ENCODE measurements at places on chromosomes 7 and 10.
A peak's percentile ranks its signal among the peaks of the same experiment; 100 is the strongest.

GRCh38 chr7:105285118-105285874, 103.4 kb downstream of the SRPK2 start:
- no peak for DNase-seq

DNA sequence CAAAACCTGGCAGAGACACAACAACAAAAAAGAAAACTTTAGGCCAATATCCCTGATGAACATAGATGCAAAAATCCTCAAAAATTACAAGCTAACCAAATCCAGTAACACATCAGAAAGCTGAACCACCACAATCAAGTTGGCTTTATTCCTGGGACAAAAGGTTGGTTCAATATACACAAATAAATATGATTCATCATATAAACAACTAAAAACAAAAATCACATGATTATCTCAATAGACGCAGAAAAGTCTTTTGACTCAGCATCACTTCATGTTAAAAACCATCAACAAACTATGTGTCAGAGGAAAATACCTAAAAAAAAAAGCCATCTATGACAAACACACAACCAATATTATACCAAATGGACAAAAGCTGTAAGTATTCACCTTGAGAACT, 283.5 kb downstream of the THSD7A start:
- DNase-seq, result no peak

DNA sequence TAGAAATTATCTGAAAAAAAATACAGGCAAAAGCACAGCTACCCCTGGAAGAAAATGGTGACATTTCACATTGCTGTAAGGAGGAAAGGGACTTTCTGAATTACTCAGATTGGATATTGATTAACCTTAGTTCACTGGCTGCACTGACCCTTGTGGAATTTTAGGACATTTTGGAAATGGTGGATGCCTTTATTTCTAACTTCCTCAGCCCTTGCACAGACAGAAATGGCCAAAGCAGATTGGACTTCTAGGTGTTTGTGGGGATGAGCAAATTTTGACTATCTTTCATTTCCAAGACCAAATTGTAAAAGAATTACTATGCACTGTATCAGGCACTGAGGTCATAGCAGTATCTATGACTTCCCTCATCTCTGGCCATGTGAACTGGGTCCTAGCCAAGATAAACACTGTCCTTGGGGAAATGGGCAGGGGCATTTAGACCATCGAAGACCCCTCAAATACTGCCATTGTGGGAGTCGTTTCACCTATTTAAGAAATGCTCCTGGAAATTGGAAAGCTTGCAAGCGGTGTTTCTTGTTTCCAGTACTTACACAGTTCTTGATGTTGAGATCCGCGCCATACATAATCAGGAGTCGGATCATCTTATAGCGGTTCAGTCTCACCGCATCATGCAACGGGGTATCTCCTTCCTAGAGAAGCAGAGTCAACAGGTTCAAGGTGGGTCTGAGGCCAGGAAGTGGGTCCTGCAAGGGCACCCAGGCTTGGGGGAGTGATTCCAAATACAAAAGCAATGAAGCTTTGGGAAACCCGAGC, 5.7 kb downstream of the ANKRD1 start:
- no peak for DNase-seq

DNA sequence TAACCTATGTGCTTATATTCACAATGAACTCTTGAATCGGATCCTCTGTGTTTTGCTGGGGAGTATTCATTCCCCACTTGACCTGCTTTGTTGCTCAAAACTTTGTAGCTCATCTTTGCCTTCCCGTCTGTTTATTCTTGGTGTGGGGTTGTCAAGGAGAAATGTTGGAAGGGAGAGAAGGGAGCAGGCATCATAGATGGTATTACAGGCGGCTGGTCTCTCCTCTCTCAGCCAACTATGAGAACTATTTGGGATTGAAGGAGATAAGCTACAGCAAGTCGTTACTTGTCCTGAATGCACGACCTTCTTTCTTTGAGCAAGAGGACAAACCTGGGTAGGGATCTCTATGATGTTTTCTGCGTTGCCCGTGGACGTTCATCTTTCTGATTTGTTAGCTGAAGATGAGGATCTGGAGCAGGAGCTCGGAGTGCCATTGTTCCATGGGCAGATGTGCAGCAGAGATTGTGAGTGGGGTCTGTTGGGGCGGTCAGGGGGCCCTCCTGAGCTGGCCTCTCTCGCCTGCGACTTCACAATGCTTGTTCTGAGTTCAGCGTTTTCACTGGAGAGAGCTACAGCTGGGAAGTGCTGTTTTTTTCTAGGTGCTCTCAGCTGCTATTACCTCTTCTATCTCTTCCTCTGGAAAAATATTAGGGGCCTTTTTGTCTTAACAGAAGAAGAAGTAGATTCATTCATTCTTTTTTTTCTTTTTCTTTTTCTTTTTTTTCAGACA, 126.9 kb upstream of the KLF6 start:
- no peak for DNase-seq

DNA sequence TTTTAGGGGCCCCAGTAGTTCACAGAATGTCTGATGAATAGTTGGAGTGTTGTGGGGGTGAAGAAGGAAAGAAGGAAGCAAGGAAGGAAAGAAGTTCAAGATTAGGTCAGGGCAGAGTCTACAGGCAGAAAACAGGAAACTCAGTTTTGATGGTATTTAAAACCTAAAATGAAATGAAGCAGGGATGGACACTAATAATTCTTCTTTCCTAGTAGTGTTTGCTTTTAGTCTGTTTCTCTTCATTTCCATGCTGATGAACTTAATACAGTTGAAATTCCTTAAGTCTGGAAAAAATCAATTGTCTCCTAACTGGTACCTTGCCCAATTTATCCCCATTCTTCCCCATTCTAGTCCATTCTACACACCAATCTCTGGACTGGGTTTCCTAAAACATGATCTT, 59.0 kb upstream of the GSAP start:
- DNase-seq, result no peak

DNA sequence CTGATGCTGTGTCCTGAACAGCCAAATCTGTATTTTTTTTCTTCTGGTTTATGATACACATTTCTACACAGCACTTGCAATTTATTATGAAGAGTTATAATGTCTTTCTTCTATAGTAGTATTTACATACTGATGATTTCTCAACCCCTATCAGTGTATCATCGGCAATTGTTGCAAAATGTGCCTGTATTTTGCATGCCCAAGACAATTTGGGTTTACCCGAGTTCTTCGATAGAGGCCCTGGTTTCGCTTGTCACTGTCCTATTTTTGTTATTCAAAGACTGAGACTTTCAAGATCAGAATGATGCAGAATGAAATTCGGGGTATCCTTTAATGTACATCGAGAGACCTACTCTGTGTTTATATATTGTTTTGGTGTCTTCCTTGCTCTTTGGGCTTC, 184.5 kb upstream of the PRSS58 start:
- DNase-seq, result no peak

- DNase-seq, result no peak
Observed at GRCh38 chr10:7470371-7470770, 59.5 kb upstream of the SFMBT2 start.

- DNase-seq, result no peak
Observed at GRCh38 chr10:111035542-111035941, 41.3 kb upstream of the ADRA2A start.

DNA sequence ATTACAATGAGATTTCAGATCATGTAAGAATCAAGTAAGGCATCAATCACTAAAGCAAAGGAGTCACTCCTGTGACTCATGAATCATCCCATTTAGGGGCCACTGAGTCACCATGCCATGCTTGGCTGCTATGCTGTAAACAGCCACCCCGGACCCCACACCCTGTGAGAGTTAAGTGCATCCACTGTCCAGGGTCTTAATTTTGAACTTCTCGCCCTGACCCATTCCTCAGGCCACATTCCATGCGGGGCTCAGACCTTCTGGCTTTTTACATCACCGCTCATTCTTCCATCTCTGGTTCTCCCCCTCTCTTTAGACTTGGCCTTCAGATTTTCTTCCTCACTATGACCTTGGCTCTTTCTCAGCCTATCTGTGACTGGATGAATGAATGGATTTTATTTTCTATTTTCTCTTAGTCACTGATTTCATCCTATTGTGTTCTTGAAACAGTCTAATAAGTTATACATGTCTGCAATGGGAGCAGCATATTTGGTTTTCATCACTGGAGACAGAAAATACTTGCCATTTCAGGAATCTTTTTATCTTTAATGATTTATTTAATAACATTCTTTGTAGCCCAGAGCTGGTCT, 239.6 kb downstream of the SKIDA1 start:
- no peak for DNase-seq

DNA sequence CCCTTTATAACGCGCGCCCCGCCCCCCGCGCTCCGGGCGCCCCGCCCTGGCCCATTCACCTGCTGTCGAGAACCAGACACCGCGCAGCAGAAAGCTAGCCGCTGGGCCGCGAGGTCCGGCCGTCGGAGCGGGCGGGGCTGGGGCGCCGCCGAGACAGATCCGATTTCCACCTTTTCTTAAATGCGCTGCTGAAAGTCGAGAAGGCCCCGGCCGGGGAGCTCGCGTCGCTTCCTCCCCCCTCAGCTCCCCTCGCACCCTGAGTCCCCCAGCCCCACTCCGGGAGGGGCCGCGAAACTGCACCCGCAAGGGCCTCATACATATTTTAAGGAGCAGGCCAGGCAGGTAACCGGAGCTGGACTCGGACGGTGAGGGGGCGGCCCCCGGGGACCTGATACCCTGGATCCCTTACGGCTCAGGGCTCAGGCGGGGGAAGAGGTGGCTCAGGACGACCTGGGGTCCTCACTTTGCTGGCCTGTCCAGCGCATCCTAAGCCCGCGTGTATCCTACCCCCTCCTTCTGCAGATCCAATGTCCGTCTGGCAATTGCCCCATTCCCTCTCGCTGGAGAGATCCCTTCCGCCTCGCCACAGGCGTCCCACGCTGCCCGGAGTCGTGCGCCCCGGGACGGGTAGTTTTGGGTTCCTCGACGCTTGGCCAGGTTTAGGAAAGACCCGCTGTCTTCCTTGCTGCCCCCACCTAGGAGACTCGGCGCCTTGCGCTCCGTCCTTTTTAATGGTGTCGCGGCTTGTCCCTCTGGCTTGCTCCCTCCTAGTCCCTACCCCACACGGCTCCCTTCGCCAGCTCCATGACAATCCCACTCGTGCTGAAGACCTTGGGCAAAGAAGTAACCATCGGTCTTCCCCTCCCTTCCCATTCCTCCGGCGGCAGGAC, 170.6 kb downstream of the UBE2H start:
- DNase-seq, result no peak

- no peak for DNase-seq
Observed at GRCh38 chr7:74495112-74496086, 41.7 kb downstream of the GTF2IRD1 start.

DNA sequence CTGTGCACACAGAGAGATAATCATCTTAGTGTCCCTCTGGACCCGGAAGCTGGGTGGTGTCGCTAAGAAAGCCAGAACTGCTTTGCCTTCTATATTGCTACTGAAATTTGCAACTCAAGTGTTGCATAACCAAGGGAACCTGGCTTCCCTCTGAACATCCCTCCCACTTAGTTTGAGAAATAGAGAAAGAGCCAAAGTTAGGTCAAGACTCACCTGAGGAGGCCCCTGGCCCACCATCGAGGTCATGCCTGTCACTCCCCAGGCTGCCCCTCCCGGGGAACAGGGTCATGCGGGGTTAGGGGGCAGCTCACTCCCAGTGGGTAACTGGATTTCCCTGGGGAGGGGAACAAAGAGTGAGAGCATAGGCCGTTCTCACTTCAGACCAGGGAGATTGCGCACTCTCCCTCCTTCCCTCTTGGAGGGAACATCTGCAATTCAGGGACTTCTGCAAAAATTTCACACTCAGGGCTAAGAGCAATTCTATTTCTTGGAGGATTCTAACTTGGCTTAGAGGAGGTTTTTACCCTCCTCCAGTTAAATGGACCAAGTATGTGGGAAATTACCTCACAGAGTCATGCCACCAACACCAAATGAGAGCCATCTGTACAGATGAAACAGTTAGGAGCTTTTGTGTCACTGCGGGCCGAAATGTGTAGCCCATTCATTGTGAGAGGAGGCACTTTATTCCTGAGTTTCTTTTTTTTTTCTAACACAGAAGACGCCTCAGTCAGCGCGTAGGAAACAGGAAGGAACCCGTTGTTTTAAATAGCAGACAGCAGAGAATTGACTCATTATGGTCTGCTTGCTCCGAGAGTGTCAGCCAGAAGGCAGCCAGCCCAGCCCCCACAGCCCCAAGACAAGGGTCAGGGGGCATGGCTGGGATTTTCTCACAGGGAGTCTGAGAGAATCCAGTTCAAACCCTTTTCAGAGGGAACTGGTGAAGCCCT, 221.3 kb downstream of the ARHGAP12 start:
- no peak for DNase-seq

GRCh38 chr10:125411724-125412123, 251.4 kb upstream of the CTBP2 start:
- no peak for DNase-seq

- DNase-seq, result peak; percentile 52
Observed at GRCh38 chr10:61140765-61141392, 196.9 kb upstream of the RHOBTB1 start.

- no peak for DNase-seq
Observed at GRCh38 chr10:69895759-69896158, 94.1 kb downstream of the COL13A1 start.

DNA sequence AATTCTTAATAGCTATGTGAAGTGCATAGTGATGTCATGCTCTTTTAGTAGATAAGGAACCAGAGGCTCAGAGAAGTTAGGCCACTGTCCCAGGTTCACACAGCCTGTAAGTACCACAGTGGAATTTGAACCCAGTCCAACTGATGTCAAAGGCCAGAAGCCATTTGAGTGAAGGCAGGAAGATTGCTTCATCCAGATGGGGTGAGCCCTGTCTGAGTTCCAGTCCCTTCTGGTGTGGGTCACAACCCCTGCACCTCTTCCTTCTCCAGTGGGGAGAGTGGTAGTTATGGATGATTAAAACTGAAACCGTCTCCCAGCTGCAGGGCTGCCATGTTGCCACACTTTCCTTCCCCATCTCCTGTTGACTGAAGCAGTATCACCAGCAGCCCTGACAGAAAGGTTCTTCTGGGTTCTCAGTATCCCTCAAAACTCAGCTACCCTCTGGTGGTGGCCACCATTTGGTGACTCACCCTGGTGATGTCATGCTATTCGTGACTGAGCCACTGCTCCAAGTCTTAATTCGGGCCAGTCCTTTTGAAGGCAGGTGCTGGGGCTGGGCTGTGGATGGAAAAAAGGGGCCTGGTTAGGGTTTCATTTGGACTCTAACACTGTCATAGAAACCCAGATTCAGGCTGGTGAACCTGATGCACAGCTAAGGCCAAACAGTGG, 1.5 kb upstream of the C10orf95 start:
- no peak for DNase-seq

- no peak for DNase-seq
Observed at GRCh38 chr7:12296051-12296570, 85.0 kb downstream of the TMEM106B start.

- DNase-seq, result no peak
Observed at GRCh38 chr7:155800741-155801267, 11.5 kb downstream of the SHH start.

DNA sequence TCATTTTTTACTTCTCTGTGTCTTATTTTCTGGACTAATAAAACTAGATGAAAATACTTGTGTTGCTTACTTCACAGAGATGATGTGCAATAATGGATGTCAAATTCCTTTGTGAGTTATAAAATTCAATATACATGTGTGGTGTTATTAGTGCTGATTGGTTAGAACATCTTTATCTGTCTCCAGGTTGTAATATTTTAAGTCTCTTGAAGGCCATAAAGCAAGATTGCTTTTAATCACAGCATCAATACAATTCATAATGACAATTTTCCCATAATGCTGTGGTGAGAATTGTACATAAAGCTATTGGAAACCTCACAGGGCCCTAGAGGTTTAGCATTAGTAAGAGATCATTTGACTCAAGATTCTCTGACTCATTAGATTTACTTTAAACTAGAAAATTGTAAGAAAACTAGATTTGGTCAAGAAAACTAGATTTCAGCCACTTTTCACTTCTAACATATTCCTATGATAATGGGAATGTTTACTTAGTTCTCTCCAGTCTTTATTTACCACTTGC, 963.7 kb downstream of the REEP3 start:
- DNase-seq, result no peak

GRCh38 chr10:12701696-12702095, 299.8 kb downstream of the CCDC3 start:
- no peak for DNase-seq

All from NCI-H1048 (cell line).